ENCODE measurements at places on chromosomes 3 and 15. TPM values are rescaled to one million over a fixed set of nuclear protein-coding genes. Genes with fewer than 3 reads are reported as not detected.

The UTS2B gene
- total RNA-seq = 0.15 TPM

The CNTN6 gene
- total RNA-seq = under 0.01 TPM

The RBM6 gene
- total RNA-seq = 154 TPM

DNA sequence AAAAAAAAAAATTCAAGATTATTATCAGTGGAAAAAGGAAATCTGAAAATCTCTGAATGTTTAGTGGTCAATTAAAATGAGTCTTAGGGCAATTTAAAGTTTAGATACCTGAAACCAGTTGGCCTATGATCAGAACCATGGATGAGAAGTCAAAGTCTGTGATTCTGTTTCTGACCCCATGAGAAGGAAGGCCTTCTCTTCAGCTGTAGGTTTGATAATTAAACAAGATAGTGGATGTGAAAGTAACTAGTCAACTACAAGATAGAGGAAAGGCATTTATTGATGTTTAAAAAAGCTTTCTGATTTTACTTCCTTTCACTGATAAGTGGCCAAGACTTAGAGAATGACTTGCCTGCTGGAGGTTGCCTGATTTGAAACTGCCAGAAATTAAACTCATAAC is 8.7 kb downstream of the PLS1 start:
- no peak for DNase-seq

DNA sequence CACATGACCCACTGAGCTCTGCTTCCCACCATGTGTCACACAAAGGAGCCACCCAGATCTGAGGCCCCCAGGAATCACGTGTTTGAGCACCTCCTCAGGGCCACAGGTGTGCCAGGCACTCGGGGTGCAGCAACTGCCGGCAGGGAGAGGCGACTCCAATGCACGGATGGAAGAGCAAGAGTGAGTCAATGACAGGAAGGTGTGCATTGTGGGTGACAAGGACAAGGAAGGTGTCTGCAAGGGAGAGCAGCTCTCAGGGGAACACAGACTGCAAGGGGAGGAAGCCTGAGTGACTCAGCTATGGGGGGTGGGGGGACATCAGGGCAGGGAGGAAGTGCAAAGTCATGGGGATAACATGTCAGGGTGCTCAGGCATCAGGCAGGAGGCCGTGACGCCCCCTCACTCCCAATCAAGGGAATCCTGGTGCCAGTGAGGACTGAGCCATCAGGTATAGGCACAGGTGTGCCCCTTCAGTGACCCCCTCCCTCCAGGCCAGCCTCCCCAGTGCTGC is 67.4 kb downstream of the NUP210 start:
- DNase-seq = no peak

GRCh38 chr15:45527086-45527485 is 4.5 kb upstream of the SLC30A4 start:
- DNase-seq = no peak

GRCh38 chr3:109275702-109276293 is 40.5 kb downstream of the DPPA2 start:
- no peak for DNase-seq

- no peak for DNase-seq
Observed at GRCh38 chr3:8962226-8962861, 928 bp downstream of the RAD18 start.

DNA sequence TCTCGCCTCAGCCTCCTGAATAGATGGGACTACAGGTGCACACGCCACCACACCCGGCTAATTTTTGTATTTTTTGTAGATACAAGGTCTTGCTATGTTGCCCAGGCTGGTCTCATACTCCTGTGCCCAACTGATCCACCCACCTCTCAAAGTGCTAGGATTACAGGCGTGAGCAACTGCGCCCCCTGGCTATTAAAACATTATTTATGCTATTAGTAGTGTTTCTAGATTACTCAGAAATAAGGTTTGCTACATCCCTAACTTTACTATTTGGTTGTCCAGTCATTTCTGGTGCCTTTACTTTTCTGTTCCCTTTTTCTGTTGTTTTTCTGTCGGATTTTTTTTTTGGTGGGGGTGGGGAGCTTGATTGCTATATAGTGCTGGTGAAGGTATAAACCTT is 393.6 kb upstream of the TPM1 start:
- DNase-seq = no peak

GRCh38 chr3:107184375-107184774 is 192.9 kb upstream of the CCDC54 start:
- DNase-seq = no peak
